Hepatocyte (in vitro differentiated cells): ENCODE measurements at places on chromosomes 12 and 14.

DNA sequence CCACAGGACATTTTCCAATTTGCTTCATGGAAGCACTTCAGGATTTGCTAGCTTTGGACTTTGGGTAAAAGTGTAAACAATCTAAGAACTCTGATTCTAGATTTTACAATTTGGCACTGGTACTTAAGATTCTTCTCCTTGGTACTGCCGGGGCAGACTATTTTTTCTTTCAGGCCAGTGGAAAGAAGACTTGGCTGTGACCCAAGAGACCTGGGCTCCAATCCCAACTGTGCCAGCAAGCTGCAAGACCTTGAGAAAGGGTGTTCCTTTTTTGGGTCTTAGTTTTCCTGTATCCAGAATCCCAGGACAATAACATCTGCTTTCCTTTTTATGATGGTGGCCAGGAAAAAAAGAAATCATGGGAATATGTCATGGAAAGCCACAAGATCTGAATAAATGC is 148.1 kb upstream of the CRY1 start:
- no peak for DNase-seq

- no peak for DNase-seq
Observed at GRCh38 chr12:32702473-32702872, 23.4 kb downstream of the DNM1L start.

GRCh38 chr12:16323638-16324037 is 23.8 kb upstream of the MGST1 start:
- DNase-seq = no peak

DNA sequence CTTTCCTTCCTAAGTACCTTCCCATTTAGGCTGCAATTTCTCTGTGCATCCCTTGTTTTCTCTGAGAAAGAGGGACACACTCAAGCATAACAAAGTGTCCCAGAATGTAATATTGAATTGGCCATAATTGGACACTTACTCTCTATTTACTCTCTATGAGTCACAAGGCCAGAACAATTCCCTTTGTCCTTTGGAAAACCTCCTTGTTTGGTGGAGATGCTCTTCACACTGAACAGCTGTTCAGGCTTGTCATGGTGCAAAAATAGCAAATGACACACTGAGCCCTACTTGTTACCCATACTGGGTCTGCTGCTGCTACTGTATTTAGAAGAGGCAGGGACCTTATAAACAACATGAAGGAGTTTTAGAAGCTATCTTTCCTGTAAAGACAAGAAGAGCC is 1590.5 kb upstream of the TMEM132C start:
- DNase-seq = no peak

DNA sequence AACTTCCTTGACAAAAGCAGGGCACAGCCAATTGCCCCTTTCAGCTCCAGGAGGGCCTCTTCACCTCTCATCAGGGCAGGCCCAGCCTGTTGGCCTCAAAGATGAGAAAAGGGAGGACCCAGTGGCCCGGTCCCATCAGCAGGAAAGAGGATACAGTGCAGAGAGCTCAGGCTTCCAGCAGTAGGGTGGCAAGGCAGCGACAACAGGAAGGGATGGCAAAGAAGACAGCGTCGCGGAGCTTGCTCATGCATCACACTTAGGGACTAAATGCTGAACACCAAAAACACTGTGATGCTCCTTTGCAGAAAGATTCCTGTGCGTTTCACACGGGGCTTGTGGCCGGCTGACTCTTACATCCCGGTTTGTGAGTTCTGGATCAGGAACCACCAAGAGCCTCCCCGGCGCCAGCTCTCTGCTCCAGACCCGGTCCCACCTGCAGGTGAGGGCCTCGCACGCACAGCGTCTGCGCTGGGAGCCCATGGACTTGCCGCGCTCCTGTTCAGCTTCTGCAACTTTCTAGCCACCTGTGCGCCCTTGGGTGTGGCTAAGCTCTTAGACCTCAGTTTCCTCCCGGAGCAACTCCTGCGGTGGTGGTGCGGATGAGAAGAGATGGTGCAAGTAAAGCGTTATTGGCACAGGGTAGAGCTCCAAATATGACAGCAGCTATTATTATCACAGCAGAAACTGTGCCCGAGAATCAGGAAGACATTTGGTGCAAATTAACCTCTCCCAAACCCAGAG is 15.3 kb upstream of the BCL7A start:
- no peak for DNase-seq

DNA sequence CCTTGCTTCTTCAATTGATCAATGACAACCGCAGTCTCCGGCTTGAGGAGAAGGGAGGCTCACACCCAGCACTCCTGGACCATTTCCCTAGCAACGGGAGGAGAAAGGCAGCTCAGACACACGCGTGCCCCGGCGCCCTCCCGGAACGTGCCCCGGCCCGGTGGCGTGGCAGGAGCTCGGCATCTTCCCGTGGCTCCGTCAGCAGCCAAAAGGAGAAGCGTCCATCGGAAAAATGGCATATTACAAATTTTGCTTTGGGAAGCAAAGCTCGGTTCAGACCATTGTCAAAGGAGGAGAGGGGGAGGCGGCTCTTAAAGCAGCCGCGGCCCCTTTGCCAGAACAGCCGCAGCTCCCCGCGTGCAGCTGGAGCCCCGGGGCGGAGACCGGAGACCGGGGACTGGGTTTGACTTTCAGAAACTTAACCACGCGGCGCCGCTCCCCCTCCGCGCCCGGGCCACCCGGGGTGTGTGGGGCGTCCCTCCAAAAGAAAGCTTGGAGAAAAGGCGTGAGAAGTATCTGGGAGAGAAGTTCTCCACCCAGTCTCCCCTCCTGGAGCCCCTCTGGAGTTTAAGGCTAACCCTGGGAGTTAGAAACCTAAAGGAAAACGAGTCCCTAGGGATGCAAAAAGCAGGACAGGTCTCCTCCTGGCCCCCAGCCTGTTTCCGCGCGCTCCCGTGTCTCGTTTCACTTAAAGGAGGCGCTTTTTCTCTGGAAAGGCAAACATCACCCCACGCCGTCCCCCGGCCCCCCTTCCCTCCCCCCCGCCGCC is 545 bp downstream of the PPFIA2 start:
- peak; percentile 54 for DNase-seq

DNA sequence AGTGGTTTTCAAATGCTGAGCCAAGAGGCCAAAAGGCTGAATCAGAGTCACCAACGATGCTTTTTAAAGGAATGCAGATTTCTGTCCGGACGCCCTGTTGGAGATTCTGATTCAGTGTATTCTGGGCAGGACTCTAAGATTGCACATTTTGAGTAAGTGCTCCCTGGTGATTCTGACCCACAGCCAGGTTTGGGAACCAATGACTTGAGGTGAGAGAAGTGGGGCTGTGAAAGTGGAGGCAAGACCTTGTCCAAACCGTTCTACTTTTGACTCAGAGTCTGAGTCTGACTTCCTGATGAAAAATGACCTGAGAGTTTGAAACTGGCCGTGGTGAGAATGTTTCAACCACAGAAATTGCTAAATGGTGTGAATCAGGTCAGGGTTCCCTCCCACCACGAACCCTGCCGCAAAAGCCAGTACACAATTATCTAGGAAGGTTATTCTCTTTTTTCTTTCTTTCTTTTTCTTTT is 90.2 kb downstream of the NTN4 start:
- no peak for DNase-seq

GRCh38 chr14:36508418-36509068 is 11.5 kb downstream of the NKX2-1 start:
- DNase-seq = no peak

- DNase-seq = peak; percentile 53
Observed at GRCh38 chr12:113418213-113418879, 3.8 kb upstream of the SDSL start.

- DNase-seq = no peak
Observed at GRCh38 chr14:47490353-47490752, 185.1 kb downstream of the MDGA2 start.

DNA sequence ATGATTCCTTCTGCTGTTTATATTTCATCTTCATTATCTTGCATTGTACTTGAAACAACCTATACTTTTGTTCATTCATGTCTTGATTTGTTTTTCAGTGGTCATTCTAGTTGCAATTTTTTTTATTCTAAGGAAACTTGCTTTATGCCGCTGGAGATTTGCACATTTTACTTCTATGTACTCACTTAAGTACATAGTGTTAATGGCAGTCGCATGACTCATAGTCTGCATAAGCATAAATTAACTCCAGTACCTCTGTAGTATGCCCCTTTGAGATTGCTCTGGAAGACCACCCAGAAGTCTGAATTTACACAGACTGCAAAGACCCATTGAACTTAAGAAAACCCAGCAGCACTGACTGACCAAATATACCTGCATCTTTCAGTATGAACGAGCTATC is 77.0 kb downstream of the MSRB3 start:
- peak; percentile 12 for DNase-seq

- DNase-seq = no peak
Observed at GRCh38 chr12:131507094-131507493, 203.8 kb upstream of the SFSWAP start.

- DNase-seq = no peak
Observed at GRCh38 chr14:84527706-84528105, 1002.2 kb upstream of the FLRT2 start.

- no peak for DNase-seq
Observed at GRCh38 chr12:106601496-106601895, 18.7 kb downstream of the RFX4 start.

GRCh38 chr12:110649341-110649847 is 35.5 kb downstream of the TCTN1 start:
- no peak for DNase-seq

DNA sequence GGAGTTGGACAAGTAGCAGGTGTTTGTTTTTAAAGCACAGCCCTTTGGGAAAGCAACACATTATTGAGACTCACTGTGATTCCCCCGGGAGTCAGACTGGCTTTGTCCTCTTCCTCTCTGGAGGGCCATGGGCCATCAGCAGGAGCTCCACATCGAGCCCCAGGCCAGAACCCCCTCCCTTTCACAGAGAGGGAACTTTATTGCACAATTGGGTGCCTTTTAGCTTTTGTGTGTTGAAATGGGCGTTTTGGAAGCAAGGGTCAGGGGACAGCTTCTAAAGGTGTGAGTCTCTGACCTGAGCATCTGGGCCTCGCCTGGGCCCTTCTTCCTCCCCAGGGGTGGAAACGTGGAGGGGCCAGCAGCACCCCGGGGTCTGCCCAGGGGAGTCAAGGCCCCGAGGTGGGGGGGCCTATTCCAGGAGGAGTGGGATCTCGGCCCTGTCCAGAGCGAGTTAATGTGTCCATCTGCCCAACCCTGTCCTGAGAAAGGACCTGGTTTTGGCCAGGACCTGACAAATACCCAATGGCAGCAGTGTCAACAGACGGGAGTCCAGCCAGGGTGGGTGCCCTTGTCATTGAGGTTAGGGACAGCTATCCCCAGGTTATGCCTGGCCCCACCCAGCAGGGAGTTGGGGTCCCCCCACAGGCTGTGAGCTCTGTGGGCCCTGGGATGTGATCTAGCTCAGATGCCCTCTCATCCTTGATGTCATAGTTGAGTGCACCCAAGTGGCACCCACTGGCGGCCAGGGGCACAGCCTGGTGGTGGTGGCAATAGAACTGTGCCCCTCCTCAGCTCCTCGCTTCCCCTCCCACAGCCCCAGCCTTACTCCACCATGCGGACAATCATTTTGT is 37.1 kb downstream of the SLC8B1 start:
- DNase-seq = no peak

DNA sequence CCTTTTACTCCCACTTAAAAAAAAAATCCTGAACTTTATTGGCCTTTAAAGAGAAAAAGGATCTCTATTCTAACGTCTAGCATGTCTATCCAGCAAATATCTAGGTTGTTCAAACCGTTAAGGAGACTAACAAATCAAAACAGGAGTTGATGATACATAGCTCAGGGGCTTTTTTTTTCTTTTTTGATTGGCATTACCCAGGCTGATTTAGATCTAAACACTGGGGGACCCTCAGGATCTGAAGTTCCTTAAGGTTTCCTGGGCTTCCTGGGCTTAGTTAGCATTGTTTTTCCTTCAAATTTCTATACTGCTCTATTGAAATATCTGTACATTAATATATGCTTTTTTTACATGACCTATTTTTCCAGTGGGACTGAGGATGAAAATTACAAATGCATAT is 42.3 kb downstream of the EFCAB11 start:
- no peak for DNase-seq
